Naive thymus-derived CD4-positive, alpha-beta T cell (primary cell): ENCODE measurements at places on chromosomes 11 and 22.

DNA sequence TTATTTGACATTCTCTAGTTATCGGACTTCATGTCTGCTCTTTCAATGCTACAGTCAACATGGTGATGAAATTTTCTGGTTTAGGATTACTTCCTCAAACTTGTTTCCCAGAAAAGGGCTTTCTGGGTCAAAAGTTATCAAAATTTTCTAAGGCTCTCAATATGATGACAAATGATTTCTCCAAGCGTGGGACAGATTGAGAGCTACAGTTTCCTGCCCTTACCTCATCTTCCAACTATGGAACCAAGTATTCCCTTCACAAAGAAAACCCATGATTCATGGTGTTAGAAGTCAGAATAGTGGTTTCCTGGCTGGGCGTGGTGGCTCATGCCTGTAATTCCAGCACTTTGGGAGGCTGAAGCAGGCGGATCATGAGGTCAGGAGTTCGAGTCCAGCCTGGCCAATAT, 17.8 kb downstream of the MYO18B start:
- DNase-seq: no peak

GRCh38 chr11:72081821-72082453, 1.3 kb downstream of the LRRC51 start:
- no peak for DNase-seq

DNA sequence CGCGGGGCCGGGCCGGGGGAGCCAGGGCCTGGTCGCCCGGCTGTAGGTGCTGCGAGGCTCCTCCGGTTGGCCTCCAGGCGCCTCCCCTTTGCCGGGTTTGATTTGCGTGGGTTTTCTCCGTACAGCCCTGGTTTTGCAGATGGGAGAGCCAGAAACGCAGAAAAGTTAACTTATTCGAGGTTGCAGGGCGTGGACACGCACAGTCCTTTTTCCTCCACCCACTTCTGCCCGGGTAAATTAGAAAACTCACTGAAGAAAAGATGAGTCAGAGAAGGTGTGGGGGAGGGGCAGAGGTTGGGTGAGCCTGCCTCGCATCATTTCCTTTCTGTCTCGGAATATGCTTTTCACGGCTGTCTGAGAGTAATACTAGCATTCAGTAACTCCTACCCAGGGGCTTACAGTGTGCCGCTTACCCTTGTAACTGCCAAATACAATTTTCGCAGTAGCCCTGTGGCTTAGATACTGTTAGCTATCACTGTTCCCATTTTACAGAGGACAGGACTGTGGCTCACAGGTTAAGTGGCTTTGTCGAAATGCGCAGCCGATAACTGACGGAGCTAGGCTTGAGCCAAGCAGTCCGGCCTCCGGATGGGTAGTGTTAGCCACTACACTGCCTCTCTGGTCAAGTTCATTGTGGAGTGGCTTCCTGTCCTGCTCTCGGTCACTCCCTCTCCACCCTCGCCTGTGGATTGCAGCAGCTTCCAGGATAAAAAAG, 812 bp downstream of the FADD start:
- DNase-seq: peak; percentile 85

GRCh38 chr11:88521799-88522201, 184.3 kb upstream of the CTSC start:
- no peak for DNase-seq

DNA sequence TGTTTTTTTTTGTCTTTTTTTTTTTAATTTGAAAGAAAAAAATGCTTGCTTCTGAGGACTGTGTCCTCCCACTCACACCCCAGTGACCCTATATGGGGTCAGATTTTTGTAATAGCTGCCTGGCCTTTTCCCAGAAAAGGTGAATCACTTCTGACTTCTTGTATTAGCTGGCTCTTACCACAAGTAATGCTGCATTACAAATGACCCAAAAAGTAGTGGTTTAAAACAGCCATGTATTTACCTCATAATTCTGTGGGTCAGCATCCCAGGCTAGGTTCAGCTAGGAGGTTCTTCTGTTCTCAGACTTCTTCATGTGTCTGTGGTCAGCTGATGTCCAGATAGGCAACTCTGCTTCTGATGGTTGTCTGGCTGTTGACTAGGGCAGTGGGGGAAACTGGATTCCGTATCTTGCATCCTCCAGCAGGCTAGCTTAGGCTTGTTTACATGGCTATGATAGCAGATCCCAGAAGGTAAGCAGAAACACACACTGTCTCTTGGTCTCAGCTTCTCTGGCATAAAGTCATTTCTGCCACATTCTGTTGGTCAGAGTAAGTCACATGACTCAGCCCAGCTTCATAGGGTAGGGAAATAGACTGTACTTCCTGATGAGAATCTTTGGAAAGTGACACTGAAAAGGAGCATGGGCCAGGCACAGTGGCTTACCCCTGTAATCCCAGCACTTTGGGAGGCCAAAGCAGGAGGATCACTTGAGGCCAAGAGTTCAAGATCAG, 19.5 kb downstream of the LHFPL7 start:
- DNase-seq: no peak

DNA sequence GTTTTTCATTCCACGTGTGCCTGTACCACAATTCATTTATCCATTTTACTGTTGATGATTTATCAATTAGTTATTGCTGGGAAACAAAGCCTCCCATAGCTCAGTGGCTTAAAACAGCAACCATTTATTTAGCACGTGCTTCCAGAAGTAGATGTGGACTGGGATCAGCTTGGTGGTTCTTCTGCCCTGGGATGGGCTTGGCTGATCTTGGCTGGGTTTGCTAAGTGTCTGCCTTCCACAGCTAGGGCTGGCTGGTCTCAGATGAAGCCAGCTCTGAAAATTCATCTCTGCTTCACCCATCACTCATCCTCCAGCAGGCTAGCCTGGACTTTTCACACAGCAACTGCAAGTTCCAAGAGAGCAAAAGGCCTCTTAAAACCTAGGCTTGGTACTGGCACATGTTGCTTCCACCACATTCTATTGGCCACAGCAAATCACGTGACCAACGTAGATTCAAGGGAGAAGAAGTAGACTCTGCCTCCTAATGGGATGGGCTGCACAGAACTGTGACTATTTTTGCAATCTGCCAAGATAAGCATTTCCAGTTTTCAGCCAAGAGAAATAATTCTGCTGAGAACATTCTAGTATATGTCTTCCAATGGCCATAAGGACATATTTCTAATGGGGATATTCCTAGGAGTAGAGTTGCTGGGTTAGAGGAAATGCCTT, 124.9 kb downstream of the MN1 start:
- DNase-seq: no peak

DNA sequence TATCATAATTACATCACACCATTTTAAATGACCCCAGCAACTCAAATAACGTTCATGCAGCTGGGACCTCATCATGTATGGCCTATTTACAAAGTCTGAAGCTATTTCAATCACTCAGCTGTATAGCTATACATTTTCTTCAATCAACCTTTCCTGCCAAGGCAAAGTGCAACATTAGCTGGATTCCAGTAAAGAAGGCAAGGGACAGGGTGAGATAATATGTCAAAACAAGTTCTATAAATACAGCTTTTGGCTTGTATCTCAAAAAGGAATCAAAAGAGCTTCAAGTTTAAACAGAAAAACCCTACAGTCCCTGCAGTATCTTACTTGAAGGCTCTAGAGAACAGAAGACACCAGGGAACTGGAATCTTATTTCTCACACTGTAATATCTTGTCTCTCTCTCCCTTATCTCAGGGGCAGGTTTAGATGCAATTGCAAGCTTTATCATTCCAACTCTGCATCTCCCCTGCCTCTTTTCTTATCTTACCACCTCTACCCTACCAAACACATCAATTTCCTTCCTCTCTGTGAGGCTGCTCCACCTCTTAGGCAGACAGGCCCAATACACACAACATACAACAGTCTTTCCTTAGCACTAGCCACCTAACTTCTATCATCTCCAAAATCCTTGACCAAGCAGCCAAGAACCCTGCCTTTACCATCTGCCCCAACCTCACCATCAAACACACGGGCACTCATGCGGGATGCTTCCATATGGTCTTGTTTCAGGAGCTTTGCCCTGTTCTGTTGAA, 34.5 kb downstream of the CELF1 start:
- no peak for DNase-seq

DNA sequence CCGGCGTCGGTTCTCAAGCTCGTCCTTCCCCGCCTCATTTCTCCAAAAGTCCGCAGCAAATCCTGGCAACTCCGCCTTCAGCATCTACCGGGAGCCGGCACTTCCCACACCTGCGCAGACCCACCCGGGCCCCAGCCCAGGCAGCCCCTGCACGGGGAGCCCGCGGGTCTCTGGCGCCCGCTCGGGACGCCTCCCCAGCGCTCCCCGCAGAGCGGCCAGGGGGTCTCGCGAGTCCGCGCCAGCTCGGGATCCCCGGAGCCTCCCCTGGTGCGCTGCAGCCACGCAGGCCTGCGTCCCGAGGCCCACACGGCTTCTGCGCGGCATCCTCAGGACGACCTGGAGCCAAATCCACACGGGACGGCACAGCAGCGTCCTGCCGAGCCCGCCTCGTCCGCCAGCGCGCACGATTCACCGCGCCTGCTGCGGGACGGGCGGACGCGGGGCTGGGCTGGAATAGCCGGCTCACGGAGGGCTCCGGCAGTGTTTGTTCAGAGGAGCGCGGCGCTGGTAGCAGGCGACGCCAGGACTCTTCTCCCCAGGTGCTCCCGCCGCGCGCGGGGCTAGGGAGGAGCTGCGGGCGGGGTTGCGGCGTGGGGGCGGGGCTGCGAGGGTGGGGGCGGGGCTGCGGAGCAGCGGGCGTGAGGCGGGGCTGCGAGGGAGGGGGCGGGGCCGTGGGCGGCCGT, 816 bp upstream of the PHRF1 start:
- DNase-seq: peak; percentile 27

- DNase-seq: peak; percentile 57
Measured at GRCh38 chr11:62680825-62681240, 2.0 kb upstream of the UBXN1 start.

- no peak for DNase-seq
Measured at GRCh38 chr11:63520606-63521170, 14.8 kb downstream of the LGALS12 start.

- no peak for DNase-seq
Measured at GRCh38 chr11:112579282-112579681, 318.6 kb upstream of the PLET1 start.

DNA sequence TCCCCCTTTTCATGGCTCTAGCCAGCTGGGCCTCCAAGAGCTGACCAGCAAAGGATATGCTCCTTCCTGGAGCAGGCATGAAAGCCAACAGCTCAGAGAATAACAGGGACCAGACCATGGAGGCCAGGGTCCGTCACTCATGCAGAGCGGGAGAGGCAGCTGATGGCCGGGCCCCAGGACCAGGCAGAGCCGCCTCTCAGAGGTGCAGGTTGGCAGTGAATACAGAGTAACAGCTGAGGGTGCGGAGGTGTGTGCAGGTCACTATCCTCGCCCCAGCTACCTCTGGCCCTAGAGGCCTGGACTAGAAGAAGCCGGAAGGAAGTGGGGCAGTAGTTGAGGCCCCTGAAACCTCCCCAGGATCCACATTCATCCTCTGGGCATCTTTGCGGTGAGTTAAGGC, 1377.3 kb downstream of the TBC1D22A start:
- DNase-seq: no peak

DNA sequence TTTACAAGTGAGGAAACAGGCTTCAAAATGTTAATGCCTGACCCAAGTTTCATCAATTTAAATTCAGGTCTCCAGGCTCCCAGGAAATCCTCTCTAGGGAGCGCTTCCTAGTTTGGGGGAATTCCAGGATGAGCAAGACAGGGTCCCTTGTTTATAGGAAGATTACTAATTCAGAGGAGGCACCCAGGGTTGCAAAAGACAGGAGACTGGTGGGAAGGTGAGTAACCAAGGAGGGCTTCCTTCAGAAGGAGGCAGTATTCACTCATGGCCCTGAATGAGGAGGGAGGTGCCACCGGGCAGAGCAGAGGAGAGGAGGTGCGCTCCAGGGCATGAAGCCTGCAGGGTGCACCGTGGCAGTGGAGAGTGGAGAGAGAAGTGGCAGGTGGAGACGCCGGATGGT, 1.6 kb downstream of the TMEM132A start:
- DNase-seq: no peak

GRCh38 chr11:101035872-101036271, 93.7 kb downstream of the PGR start:
- no peak for DNase-seq

GRCh38 chr22:45319324-45319685, 9.6 kb downstream of the FAM118A start:
- no peak for DNase-seq

DNA sequence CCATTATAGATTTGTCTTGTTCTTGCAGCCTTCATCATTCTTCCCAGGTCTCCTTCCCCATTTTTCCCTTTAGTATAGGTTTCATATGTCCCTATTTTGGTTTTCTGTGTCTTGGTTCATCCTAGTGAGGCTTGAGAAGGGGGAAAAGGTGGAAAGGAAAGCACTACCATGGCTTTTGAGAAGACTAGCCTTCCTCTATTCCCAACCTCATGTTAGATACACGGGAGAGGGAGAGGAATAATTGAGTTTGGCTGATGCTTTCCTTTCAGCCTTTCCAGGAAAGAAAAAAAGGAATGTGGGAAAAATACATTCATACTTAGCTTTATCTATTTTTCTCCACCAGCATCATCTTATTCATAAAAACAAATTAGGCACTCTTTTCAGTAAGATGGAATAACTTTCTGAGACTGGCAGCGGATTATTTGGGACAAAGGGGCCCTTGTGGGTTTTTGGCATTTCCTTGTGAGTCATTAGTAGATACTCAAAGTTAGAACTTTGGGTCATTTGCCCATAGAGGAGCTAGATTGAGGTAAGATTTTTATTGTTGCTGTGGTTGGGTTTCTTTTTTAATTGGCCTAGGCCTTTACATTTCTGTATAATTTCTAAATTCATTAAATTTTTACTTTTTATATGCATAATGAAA, 23.8 kb downstream of the CAPRIN1 start:
- no peak for DNase-seq

DNA sequence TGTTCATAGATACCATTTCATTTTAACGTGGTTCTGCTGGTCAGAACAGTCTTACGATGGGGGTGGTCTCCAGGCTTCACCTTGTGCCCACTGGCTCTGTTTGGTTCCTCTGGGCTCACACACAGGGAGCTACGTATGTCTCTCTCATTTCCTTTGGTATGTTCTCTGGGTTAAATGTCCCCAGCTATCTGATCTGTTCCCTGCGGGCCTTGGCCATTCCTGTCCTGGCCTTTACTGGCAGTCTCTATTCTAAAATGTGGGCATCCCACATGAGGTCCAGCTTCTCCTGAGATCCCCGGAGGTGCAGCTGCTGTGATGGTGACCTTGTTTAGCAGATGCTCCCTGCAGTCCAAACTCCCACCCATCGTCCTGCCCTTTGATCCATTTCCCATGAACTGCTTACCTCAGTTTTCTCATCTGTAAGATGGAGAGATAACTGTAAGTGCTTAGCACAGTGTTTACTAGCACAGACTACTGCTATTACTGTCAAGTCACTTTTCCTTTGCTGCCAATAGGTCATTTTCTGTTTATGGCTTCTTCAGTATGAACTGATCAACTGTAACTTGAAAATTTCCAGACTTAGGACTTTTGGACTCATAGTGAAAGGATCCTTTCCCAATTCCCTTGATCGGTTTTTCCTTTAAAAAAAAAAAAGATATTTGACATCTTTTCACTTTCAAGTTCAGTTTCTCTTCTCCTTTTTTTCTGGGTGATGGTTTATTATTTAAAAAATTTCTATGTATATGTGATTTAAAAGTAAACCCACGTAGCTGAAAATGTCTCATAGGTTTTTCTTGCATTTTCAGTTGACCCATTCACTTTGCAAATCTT, 92.9 kb downstream of the PTPRJ start:
- DNase-seq: no peak

- DNase-seq: no peak
Measured at GRCh38 chr11:27916541-27917100, 191.3 kb downstream of the KIF18A start.
